ENCODE measurements at places on chromosomes 5 and 9.
A peak's percentile ranks its signal among the peaks of the same experiment; 100 is the strongest.

- peak; percentile 12 for DNase-seq
Observed at GRCh38 chr9:117936185-117937130, 232.3 kb downstream of the TLR4 start.

GRCh38 chr9:38023661-38024035 lies 45.4 kb downstream of the SHB start:
- DNase-seq = no peak

GRCh38 chr9:89810431-89810830 lies 205.6 kb downstream of the GADD45G start:
- no peak for DNase-seq

DNA sequence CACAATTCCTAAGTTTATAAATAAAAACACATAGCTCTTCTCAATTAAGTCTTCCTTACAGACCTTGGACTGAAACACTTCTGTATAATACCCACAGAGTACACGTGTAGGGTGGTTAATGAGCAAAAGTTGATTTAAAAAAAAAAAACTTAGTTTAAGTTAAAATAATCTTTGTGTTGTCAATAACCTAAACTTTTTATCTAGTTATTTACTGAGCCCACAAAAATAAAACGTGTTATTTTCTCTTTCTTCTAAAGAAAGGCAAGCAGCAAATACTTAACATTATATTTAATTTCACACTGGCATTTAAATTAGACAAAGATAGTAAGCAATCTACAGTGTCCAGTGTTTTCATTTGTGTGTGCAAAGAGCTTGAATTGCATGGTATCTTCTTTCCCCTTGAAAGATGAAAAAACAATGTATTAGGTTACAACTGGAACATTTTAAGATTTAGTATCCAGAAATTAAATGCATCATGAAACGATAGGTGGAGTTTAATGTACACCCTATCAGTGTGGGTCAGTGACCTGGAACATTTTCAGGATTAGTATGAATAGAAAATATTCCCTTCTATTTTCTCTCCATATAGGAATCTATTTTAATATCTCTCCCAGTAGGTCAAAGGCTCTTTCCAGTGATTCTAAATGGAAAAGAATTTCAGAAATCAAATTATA lies 1014.8 kb downstream of the NR2F1-AS1 start:
- DNase-seq = no peak

- DNase-seq = no peak
Observed at GRCh38 chr9:93192721-93193387, 8.9 kb downstream of the WNK2 start.

- no peak for DNase-seq
Observed at GRCh38 chr5:82388181-82388580, 110.0 kb upstream of the RPS23 start.

DNA sequence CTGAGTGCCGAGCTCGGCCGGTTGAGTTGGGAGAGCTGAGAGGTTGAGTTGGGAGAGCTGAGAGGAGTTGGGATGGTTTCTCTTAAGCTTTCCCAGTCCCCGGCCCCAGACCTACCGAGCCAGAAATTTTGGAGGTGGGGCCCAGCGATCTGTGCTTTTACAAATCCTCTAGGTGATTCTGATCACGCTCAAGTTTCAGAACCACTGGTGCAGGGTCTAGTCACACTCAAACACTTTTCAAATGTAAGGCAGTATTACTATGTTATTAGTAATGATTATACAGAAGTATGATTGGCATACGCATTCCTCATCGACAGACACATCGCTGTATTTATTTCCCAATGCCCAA lies 256 bp upstream of the CLINT1 start:
- no peak for DNase-seq

DNA sequence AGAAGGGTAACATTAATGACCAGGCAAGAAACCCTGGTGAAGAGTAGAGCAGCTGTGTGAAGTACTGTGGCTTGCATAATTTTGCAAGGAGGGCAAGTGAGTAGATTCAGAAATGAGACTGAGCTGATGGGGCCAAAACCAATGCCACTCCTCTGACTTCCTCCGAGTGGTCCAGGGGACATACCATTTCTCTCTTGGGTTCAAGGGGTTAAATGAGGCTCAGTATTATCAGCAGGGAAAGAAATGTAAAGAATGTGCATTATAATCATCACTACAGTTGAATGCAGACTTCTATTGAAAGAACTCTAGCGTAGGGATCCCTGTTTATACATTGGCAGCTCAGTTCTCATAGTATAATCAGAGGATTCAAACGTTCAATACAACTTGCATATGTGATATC lies 9.9 kb downstream of the POLR3G start:
- no peak for DNase-seq

DNA sequence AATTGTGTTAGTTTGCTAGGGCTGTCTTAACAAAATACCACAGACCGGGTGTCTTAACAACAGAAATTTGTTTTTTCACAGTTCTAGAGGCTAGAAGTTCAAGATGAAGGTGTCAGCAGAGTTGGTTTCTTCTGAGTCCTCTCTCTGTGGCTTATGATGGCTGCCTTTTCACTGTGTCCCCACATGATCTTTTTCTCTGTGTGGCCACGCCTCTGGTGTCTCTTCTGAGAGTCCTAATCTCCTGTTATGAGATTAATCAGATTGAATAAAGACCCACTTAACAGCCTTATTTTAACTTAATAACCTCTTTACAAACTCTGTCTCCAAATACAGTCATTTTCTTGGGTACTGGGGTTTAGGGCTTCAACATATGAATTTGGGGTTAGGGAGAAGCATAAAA lies 561.1 kb downstream of the NR2F1-AS1 start:
- DNase-seq = no peak

DNA sequence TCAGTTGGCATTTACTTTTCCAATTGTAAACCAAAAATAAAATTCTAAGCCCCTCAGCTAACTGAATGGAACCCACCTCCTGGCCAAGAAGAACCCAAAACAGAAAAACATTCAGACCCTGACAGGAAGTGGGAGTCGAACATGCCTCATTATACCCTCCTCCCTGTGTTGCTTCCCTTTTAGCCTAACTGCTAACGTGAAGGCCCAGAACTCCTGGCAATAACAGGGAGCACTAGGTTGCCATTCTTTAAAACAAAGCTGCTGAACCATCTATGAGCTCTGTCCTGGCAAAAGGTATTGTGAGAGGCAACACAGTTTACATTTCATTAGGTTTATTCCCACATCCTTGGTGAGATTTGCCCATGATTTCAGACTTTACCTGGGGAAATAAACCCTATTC lies 481.4 kb downstream of the CHSY3 start:
- DNase-seq = no peak

GRCh38 chr5:154714266-154714986 lies 40.8 kb upstream of the LARP1 start:
- peak; percentile 23 for DNase-seq

DNA sequence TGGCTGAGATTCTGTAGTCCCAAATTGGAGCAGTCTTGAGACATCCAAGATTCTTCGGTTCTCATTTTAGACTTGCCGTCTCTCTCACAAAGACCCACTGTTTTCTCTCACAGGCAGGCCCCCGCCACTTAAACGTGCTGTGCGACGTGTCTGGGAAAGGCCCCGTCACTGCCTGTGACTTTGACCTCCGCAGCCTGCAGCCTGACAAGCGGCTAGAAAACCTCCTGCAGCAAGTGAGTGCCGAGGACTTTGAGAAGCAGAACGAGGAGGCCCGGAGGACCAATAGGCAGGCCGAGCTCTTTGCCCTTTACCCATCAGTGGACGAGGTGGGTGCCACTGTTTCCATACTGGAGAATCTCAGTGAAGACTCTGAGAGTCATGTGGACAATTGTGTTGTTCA lies 97.2 kb downstream of the DOCK8 start:
- DNase-seq = no peak

- DNase-seq = no peak
Observed at GRCh38 chr5:130135506-130135905, 231.2 kb downstream of the CHSY3 start.

GRCh38 chr9:18474783-18475182 lies 830 bp downstream of the ADAMTSL1 start:
- DNase-seq = no peak

DNA sequence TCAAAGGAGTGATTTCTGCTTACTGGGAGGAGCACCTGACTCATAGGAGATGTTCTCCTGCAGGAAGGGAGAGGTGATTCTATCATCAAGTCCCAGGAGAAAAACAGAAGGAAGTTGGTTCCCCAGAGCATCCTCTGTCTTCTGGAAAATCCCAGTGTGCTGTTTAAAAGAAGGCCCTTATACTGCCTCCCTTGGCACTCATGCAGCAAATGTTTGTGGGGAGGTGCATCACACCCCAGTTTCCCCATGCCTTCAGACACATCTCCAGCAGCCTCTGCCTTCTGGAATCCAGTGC lies 63.1 kb downstream of the PPARGC1B start:
- DNase-seq = no peak

DNA sequence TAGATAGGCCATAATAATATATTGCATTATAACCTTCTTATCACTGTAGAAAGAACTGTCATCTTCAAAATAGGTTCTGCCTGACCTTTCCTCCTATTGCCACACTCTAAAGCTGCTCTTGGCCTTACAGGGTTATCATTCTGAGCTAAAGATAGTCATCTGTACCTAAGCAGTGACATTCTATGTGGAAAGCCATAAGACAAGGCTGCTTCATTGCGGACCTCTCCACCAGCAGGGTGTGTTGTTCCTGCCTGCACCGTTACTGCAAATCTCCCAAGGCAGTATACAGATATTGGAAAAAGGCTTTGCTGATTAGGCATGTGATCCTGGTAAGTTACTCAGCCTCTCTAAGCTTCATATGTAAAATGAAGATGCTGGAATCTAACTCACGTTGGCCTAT lies 8.1 kb downstream of the ZNF622 start:
- no peak for DNase-seq

DNA sequence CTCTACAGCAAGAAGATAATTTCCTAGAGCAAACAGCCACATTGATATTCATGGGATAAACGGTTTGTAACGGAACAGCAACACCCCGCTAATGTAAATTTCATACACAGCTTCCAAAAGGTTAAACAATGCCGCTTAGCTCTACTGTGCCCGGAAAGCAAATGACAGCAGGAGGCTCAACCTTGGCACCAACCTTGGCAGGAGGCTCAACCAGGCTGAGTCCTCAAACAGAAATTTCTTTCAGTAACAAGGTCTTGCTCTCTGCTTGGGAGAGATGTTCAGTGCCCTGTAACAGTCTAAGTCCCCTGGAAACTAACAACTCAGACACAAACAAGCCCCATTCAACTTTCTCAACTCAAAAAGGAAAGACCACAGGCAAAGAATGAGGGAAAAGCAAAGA lies 11.1 kb upstream of the PPP1R2B start:
- no peak for DNase-seq

DNA sequence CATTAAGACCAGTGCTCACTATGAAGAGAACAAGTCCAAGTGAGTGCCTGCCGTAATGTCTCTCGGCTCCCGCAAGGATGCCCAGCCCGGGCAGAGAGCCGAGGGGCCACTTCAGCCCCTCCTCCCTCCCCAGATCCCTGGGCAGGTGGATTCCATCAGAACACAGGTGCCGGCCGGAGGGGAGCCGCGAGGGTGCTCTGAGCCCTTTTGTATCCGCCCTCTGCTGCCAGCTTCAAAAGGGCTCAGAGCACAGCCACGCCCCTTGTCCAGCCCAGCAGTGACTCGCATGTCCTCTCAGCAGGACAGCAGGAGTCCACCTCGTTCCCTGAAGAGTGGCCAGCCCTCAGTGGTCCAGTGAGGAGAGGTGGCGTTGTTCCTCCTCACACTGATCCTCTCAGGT lies 43.9 kb downstream of the CYFIP2 start:
- DNase-seq = no peak

DNA sequence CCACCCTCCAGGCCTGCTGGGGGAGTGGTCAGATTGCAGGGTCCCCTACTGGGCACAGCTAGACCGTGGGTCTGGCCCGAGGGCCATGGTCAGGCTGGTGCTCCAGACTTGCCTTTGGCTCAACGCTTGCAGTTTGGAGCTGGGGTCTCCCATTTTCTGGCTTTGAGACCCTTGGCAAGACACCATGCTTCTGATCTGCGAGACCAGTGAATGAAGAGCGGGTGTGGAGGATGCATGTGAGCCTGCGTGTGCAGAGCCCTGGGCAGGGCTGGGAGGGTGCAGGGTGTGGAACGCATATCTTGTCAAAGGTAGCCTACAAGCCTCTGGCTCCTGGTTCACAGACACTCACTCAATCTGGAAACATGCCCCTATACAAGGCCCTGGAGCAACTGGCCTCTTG lies 6.1 kb upstream of the MRNIP start:
- DNase-seq = no peak
